Body of pancreas (tissue), 4 donors: ENCODE measurements at places on chromosomes 1 and 21.
A peak's percentile ranks its signal among the peaks of the same experiment; 100 is the strongest.

DNA sequence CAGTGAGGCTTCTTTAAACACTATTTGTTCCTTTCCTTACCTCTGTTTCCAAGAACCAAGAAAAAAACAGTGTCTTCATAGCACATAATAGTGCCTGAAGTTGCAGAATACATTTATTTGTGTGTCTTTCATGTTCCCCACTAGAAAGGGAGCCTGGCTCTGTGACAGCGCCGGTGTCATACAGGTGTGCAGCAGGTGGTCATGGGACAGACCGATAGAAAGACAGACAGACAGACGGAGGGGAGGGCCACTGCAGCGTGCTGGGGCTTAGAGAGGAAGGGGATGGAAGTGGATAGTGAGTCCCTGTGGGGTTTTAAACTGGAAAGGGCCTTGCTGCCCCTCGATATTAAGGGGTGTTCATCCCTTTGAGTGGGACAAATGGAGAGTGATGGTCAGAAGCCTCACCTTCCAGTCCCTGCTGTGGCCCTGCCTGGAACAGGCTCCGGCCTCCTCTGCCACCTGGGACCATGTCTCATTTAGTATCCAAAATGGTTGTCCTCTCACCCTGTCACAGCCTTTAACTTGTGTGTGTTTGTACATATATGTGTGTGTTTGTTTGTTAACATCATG is 152.9 kb downstream of the PGBD5 start:
- no peak for DNase-seq

- DNase-seq, result no peak
Observed at GRCh38 chr1:33388805-33389771, 41.8 kb downstream of the PHC2 start.

DNA sequence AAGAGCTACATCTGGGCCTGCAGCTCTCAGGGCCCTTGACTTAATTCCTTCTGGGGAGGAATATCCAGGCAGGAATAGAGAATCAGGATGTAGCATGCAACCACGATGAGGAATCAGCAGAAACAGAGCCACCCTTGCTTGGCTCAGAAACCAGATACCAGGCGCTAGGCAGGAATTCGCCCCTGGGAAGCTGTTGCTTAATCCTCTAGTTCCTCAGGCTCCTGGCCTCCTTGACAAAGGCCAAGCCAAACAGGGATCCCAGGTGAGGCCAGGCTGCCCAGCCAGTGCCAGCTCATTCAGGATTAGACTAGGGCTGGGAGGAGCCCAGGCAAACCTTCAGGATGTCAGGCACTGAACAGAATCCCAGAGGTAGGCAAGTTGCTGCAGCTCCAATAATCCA is 48.2 kb upstream of the IRF2BP2 start:
- peak; percentile 79 for DNase-seq

DNA sequence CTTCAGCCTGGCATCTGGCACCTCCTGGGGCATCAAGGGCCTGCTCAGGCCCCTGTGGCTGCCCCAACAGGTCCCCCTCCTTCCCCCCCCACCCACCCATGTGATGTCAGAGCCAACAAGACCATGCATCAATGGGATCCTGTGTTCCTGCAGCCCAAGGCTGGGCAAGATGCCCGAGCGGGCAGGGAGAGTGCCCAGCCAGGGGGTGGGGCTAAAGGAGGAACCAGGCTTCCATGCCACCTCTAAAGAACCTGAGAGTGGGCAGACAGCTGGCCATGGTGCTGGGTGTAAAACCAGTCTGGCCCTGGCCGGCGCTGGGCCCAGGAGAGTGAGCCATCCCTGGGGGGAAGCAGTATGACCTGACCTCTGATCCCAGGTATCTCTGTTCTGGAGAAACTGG is 7.6 kb downstream of the COL16A1 start:
- peak; percentile 77 for DNase-seq

GRCh38 chr1:185824106-185824505 is 89.9 kb downstream of the HMCN1 start:
- DNase-seq, result no peak

GRCh38 chr1:160083968-160084770 is 2.8 kb downstream of the KCNJ9 start:
- DNase-seq, result peak; percentile 93

- peak; percentile 62 for DNase-seq
Observed at GRCh38 chr1:234933475-234933874, 195.2 kb downstream of the TOMM20 start.

- DNase-seq, result peak; percentile 13
Observed at GRCh38 chr1:20059847-20060246, 10.1 kb upstream of the PLA2G5 start.

GRCh38 chr1:163777205-163777604 is 455.5 kb downstream of the NUF2 start:
- DNase-seq, result no peak

- DNase-seq, result peak; percentile 42
Observed at GRCh38 chr1:40421431-40422384, 28.6 kb upstream of the ZFP69B start.

DNA sequence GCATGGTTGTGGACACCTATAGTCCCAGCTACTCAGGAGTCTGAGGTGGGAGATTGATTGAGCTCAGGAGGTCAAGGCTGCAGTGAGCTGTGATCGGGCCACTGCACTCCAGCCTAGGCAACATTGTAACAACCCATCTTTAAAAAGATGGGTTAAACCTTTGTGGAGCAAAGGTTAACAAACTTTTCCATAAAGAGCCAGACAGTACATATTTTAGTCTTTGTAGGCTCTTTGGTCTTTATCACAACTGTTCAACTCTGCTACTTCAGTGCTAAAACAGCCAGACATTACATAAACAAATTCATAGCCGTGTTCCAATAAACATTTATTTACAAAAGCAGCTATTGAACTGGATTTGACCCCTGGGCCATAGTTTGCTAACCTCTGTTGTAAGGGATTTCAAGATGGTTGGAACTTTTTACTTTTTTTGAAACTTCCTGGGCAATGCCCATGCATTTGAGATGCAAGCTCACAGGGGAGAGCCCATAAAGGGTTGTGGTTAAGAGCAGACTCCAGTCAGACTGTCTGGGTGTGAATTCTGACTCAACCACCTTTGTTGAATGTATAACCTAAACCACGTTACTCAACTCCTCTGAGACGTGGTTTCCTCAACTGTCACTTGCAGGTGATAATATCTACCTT is 10.8 kb downstream of the INAVA start:
- no peak for DNase-seq

DNA sequence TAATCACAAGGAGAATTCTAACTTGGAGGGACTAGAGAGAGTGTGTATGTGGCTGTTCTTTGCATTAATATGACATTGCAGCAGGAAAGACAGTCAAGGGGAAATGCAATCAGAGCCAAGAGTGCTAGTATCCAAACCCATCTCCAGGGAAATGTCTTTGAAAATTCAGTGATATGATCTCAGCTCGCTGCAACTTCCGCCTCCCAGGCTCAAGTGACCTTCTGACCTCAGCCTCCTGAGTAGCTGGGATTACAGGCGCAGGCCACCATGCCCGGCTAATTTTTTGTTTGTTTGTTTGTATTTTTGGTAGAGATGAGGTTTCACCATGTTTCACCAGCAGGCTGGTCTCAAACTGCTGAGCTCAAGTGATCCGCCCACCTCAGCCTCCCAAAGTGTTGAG is 16.3 kb downstream of the VASH2 start:
- no peak for DNase-seq

GRCh38 chr1:26340047-26340481 is 13.9 kb downstream of the CRYBG2 start:
- no peak for DNase-seq

GRCh38 chr1:44695671-44696070 is 21.2 kb downstream of the ARMH1 start:
- DNase-seq, result no peak

GRCh38 chr1:6924891-6925290 is 139.6 kb downstream of the CAMTA1 start:
- DNase-seq, result no peak

DNA sequence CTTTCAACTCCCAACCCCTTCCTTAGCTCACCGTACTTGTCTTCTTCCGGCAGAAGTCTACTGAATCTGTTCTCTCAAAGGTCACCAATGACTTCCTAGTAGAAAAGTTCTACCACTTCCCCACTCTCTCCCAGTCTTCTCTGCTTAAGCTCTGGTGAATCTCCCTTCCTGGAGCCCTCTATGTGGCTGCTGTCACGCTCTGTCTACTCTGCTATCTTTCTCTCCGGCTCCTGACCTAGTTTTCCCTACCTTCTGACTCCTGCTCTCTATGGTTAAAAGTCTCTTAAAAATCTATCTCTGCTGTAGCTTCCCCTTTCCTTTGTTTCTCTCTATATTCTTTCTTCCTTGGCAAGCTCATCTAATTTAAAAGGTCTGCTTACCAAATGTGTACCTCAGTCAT is 350.1 kb upstream of the GREM2 start:
- no peak for DNase-seq

DNA sequence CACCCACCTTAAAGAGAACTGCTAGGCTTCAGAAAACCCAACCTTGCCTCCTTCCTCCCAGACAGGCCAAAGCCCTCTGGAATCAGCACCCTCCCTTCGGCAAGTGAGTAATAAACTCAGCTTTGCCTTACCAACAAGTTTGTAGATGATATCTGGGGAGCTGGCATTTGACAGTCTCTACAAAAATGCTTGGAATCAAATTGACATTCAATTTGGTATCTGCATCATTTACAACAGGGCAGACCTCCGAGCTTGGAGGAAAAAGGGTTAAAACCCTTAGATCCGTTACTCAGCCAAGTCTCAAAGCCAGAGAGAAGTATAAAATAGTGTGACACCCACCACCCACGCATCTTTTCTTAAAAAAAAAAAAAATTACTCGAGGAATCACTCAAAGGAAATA is 149.3 kb upstream of the EDN2 start:
- DNase-seq, result no peak

GRCh38 chr1:42231253-42231652 is 66.7 kb upstream of the GUCA2A start:
- DNase-seq, result no peak

DNA sequence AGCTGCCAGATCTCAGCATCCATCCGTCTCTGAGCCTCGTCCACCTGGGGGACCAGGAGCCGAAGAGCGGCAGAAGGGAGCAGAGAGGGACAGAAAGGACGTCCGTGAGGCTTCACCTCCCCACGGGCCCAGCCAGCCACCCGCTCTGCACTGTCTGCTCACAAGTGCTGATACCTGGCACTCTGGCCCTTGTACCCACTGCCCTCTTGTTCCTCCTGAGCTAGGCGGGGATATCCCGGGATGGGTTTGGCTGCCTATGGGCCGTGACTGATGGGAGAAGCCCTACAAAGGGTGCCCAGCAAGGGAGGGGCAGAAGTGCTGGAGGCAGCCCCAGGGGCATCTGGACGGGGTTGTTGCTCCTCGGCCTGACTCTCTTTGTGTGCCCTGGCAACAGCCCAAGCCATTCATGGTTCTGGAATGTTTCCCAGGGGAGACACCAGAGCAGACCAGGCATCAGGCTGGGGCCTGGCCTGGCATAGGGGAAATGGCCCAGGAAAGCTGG is 57.6 kb downstream of the LDLRAD2 start:
- peak; percentile 64 for DNase-seq

DNA sequence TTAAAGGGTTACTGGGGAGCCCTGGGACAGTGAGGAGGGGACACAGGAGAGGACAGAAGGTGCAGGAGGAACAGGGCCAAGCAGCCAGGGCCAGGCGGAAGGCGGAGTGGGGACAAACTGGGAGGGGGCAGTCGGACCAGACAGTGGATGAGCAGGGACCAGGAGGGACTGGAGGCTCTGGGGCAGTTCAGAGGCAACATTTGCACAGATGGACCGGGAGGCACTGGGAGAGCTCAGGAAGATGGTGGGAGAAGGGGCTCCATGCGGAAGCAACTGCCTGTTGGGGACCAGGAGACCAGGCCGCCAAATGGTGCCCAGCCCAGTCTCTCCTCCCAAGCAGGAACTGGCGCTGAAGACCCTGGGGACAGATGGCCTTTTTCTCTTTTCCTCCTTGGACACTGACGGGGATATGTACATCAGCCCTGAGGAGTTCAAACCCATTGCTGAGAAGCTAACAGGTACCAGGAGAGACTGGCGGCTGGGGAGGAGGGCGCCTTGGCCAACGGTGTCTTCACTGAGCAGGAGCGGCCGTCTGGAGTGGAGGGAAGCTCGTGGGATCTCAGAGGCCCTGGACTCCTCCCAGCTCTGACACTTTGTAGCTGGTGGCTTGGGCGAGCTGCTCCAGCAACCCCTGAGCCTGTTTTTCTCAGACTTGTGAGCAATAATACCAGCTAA is 847 bp downstream of the SELENON start:
- DNase-seq, result peak; percentile 42

DNA sequence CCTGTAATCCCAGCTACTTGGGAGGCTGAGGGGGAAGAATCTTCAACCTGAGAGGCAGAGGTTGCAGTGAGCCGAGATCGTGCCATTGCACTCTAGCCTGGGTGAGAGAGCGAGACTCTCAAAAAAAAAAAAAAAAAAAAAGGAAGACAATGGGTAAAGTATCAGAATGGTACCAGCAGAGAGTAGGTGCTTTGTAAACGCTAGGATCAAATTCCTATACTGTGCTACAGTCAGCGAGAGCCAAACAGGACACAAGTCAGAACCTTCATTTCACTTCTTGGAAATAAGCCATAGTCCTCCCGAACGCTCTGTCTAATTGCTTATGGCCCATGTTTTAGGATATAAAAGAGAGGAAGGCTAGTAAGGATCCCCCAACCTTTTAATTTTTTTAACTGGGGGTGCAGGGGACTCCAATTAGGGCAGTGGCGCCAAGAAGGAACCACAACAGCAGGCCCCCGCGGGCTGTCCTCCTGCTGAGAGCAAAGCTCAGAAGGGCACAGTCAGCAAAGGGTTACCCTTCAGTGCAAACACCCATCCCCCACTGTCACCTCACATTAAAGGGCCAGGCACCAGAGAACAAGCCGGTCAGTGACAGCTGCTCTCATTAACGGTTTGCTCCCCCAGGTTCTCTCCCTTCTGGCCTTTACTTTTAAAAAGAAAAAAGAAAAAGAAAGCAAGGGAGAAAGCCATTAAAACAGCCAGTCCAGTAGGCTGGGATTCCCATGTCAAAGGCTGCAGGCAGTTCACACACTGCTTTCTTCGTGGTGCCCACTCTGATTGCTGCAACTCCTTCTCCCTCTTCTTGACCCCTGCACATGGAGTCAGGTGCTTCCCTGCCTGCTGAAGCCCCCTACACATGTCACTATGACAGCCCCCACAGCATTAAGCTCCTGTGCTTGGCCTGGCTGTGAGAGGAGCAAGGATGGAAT is 69.4 kb downstream of the PLPP3 start:
- DNase-seq, result no peak

GRCh38 chr1:157289424-157290105 is 151.4 kb upstream of the ETV3 start:
- no peak for DNase-seq

DNA sequence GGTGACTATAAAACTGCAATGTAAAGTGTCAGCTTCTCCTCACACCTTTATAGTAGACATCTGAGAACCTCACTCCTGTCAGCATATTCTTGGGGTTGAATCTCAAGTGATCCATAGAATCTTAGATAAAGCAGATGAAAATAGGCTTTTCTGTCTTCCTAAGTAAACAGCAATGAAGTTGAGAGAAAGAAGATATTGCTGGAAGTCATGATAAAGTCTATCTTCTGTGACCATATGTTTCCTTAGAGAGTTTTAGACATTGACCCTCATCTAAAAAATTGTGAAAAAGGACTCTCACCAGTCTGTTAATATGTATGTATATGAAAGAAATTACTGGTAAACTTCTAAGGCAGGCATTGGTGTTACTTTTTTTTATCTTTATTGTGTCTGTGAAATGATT is 66.8 kb downstream of the LIPI start:
- no peak for DNase-seq

- DNase-seq, result no peak
Observed at GRCh38 chr1:156517748-156518147, 17.2 kb upstream of the MEF2D start.
